ENCODE measurements at places on chromosomes 5 and 9.

GRCh38 chr5:81226949-81227348 is 6.2 kb upstream of the CKMT2 start:
- DNase-seq: no peak

GRCh38 chr9:89450213-89450612 is 47.7 kb downstream of the SEMA4D start:
- DNase-seq: no peak

GRCh38 chr9:134535171-134535570 is 106.4 kb upstream of the COL5A1 start:
- DNase-seq: no peak

GRCh38 chr5:77102549-77102948 is 15.5 kb upstream of the ZBED3 start:
- no peak for DNase-seq

DNA sequence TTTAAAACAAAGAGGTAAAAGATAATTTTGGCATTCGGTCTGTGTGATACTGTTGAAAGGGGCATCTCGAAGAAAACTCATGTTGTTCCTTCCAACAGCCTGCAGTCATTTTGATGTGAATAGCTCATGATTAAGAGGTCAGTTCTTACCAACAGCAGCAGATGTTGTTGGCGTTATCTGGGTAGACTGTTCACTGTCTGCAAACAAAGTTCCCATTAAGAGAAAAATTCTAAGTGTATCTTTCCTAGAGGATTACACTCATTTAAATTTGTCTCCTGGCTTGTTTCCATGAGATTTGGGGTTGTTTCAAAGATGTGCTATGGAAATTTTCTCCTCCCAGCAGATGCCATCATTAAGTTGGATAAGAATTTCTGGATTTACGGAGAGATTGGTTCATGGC is 138.2 kb upstream of the RORB start:
- DNase-seq: no peak

DNA sequence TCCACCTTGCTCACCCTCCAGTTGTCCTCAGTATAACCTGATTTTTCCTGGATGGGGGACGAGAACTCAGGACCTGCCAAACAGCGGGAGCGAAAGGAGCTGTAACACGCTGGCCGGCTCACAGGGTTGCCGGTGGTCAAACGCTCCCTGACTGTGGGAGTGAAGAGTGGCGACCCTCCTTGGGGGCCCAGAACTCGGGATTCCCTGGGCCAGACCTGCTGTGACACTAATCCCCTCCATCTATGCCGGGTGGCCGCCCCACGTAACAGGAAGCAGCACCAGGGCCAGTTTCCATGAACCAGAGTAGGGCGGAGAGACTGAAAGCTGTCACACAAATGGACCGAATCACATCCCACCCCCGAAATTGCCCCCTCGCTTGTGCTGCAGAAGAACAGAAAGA is 1809.2 kb upstream of the ACO1 start:
- DNase-seq: no peak

GRCh38 chr9:89372979-89373378 is 54.7 kb downstream of the SECISBP2 start:
- DNase-seq: no peak

GRCh38 chr5:38650946-38651345 is 94.5 kb upstream of the LIFR start:
- no peak for DNase-seq

DNA sequence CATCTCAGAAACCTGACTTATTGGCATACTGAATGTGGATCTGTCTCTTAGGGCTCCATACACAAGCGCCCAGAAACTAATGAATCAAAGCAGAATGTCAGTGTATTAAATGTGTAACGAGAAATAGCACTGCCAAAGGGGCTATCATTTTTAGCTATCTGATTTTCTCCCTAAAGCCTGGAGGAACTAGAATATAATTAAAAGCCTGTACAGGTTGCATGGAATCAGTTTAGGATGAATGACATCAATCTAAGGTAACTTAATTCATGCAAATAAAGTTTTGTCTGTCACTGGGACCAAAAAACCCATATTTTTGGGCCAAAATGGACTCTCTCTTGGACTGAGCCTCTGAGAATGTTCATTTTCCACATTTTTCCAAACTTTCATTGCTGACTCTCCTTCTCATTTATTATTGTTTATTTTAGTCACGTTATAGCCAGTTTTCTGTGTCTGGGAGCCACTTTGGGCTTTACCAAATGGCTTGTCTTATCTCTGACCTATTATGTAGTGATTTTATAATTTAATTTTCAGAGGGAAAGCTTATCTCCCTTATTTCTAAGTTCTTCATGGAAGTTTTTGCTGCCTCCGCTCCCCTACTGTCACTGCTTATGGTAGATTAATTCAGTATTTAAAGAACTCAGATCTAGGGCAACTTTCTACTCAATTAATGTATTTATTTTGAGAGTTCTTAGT is 47.0 kb downstream of the PRR16 start:
- no peak for DNase-seq

DNA sequence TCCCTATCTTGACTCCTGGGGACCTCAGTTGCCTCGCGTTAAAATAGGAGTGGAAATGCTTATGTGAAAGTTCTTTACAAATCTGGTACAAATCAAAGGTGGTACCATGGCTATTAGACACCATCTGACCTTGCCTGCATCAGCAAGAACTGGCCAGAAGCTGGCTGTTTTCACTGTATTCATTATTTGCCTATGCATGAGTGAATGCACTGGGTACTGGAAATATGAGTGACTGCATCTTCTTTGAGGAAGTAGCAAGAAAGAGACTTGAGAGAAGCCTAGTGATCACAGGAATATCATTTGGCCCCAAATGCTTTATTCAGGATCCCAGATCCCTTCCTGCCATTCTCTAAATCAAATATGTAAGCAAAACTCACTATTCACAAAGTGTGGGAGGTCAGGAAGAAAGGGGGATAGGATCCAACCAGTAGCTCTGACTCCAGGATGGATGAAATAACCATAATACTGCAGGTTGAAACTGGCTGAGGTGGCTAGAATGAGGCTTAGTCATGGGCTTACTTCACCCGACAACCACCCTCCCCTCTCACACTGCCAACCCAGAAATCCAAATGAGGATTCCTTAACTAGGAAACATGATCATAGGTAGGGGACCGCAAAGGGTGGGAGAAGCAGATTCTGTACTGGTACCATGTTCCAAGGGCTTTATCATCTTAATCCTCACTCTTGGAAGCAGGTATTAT is 56.7 kb downstream of the FAM114A2 start:
- DNase-seq: no peak

DNA sequence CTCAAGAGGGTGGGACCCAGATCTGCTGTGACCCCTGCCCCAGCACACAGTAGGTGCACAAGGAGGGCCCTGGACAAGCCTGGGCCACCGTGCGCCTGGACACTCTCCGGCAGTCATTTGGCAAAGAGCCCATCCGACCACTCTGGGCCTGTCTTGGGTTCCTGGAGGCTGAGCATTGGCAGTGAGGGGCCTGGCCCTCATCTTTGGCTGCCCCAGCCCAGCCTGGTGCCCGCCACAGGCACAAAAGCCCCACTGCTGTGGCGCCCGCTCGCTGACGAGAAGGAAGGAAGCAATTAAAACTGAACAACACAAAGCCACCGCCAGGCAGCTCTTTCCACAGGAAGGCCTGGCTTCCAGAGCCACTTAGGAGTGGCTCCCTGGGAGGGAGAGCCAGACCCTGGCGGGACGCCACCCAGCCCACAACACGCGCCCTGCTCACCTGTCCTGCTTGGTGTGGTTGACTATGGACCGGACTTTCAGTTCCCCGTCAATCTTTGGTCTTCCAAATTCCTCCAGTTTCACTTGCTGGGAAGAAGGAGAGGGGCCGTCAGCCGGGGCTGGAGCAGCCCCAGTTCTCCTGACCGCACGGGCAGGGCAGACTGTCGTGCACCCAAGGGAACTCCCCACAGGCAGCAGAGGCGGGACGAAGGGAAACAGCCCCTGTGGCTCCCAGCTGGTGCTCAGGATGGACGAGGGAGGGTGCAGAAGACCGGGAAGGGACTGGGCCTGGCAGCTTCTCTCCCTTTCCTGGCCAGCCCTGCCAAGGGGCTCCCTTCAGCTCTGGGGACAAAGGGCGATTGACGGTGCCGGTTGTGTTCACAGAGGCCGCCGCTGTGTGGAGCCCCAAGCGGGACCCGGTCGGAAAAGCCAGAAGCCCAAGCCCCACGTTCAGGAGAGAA is 50.9 kb upstream of the SARDH start:
- no peak for DNase-seq

GRCh38 chr9:96485280-96485679 is 35.3 kb downstream of the HABP4 start:
- no peak for DNase-seq

DNA sequence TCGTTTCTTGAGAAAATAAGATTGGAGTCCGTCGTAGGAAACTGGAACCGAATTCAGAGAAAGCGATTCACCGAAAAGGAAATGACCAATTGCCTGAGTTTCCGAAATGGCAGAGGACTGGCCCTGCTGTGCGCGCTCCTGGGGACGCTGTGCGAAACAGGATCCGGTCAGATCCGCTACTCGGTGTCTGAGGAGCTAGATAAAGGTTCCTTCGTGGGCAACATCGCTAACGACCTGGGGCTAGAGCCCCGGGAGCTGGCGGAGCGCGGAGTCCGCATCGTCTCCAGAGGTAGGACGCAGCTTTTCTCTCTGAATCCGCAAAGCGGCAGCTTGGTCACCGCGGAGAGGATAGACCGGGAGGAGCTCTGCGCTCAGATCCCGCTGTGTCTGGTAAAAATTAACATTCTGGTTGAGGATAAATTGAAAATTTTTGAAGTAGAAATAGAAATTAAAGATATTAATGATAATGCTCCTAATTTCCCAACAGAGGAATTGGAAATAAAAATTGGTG is 379 bp downstream of the PCDHGA3 start:
- DNase-seq: no peak

GRCh38 chr9:15287309-15287708 is 19.7 kb downstream of the TTC39B start:
- DNase-seq: no peak

DNA sequence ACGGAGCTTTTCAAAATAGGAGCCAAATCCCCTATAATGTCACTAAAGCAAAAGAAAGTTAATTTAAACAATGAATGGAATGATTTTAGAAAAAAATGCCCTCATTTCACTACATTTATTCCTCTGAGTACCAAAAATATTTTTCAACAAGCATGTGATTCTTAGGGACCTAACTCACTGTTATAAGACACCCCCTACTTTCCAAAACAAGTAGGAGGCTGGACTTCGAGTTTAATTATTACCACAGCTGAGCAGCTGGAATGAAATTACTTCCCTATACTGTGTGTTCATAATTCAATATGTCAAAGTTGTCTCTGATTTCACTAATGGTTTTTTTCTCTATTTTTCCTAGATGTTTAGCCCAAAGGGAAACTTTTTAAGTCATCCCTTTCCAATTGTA is 61.6 kb downstream of the SAXO1 start:
- DNase-seq: no peak

DNA sequence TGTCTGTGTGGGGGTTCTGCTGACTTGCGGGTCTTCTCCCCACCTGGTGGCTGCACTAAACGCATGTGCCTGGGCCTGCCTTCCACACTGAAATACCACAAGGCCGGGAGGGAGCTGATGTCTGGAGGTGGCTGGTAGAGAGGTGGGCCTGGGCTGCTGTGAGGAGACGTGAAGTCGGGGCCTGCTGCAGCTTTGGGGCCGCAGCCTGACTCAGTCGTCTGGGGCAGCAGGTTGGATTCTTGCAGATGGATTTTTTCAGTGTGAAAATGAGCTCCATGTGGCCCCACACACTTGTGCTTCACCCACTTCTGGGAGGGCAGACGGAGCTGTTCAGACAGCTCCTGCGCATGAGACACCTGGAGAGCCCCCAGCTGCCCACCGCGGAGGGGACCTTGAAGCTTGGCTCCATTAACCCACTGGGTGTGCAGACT is 29.3 kb downstream of the COL5A1 start:
- no peak for DNase-seq

- no peak for DNase-seq
These were observed 29.2 kb downstream of the TENT2 start for GRCh38 chr5:79641414-79641813.

DNA sequence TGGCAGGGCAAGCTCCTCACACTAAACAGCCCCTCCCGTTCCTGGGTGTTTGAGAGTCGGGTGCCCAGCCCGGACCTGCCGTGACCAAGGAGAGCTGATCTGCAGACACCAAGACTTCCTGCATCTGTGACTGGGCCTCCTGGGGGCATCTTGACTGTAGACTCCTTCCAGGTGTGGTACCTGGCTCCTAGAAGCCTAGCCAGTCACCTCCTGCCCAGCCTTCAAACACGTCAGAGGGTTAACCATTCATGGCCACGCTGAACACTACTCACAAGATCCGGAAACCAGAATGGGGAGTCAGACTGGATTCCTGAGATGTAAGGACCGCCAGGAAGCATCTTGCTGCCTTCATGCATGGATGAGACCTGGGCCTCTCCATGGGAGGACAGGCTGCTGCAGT is 3.7 kb upstream of the LCN2 start:
- DNase-seq: no peak

GRCh38 chr5:56259002-56259511 is 25.9 kb upstream of the ANKRD55 start:
- no peak for DNase-seq

DNA sequence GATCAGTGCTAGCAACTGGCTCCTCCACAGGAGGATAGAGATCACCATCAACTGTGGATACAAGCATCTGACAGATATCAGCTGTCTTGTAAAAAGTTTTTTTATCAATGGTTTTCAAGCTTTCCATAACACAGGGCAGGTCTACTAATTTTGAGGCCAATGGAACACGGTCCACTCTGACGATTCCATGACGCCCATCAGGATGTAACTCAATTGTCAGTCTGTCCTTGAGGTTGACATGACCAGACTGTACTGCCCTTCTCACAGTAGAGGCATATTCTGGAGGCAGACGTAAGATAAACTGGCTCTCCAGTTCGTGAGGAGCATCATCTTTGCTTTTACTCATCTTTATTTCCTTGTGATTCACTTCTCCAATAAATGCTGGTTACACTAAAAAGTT is 885 bp downstream of the TAF7 start:
- no peak for DNase-seq

Data from T-cell (primary cell).